Activated CD8-positive, alpha-beta T cell treated with anti-CD3 and anti-CD28 coated beads, Interleukin-2, amount 10 ng/mL, durations not matched to agents 7 days and 5 days (primary cell): ENCODE measurements at places on chromosomes 3 and 15.

DNA sequence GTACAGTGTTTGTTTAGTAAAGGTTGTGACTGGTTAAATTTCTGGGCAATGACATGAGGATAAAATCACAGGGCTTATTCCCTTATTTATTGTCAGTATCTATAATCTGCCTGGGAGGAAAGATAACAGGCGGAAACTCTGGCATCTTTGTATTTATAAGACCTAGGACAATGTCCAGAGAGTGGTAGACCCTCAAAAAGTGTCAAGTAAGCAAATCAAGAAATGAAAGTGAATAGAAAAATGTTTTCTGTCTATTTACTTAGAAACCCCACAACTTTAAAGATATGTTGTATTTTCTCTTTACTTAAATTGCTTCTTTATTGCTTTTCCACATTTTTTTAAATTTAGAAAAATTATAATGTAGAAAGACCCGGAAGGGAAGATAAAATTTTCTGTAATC, 544.6 kb downstream of the EDEM1 start:
- DNase-seq, result no peak

DNA sequence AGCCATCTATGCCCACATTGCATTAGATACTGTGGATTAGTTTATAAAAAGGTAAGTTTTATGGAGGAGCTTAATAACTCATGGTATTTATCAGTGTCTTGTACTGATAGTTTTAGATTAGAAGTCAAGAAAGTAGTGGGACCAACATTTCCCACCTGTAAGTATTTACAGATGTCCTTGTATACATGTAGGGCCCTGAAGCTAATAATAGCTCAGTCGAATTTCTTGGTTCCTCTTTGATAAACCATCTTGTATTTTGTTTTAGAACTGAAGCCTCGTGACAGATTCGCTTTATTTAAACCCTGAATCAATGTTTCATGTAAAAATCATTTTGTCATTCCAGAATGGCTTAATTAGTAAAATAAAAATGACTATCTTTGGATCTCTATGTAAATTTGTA, 73.4 kb downstream of the CRYBG3 start:
- DNase-seq, result no peak

- no peak for DNase-seq
Measured at GRCh38 chr3:136817448-136817847, 1.5 kb upstream of the SLC35G2 start.

- DNase-seq, result no peak
Measured at GRCh38 chr3:187966636-187967406, 187.1 kb upstream of the LPP start.

DNA sequence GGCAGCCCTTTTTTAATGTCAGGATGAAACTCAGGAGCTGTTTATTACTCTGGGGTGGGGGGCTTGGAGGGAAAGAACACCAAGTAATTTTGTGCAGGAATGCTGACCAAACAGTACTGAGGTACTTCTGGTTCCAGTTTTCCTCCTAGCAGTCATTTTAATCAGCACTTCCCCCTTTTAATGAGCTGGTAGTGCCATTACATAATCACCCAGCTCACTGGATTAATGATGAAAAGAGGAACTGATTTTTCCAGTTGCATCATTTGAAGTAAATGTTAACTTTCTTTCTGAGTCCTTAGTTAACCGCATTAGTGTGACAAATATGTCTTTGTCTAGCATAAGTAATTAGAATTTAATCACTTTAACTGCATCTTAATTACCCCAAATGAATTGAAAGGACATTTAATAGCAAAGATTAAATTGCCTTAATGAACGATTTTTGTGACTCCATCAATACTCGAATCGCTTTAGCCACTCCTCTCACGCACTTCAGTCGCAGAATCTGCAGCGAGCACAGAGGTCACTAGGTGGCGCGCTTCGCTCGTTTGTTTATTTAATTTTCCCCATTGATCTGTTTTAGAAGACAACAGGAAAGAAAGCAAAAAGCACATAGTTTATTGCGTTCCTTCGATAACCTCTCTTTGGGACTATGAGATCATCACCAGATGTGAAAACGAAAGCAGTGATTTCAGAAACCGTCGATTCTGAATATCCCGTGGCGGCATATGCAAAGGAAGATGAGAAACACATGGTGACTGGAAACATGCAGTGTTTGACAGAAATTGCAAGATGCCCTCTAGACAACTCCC, 9.8 kb downstream of the ONECUT1 start:
- peak; percentile 77 for DNase-seq

DNA sequence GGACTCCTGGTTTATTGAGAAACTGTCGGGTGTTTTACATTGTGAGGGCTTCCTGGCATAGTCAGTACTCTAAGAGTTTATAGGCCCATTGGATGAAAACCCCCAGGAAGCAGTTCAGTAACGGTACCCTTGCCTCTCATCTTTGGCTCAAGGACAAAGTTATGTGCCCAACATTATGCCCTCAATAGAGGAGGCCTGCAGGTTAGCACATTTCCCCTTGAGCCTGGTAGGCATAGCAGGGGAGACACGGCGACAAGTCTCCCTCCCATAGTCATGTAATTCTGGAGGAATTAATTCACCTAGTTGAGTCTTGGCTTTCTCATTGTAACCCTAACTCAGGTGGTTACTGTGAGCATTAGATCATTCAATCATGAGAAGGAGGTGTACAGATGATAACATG, 60.5 kb downstream of the GHSR start:
- no peak for DNase-seq

- no peak for DNase-seq
Measured at GRCh38 chr3:168859574-168859973, 763.9 kb upstream of the GOLIM4 start.
